ENCODE measurements at places on chromosomes 12 and 14.

- no peak for DNase-seq
Observed at GRCh38 chr12:96526110-96526509, 36.7 kb downstream of the CFAP54 start.

- no peak for DNase-seq
Observed at GRCh38 chr14:61343471-61343870, 22.1 kb downstream of the PRKCH start.

- DNase-seq: no peak
Observed at GRCh38 chr12:40122842-40123241, 17.0 kb upstream of the SLC2A13 start.

- DNase-seq: no peak
Observed at GRCh38 chr14:94384342-94384741, 4.1 kb downstream of the SERPINA1 start.

DNA sequence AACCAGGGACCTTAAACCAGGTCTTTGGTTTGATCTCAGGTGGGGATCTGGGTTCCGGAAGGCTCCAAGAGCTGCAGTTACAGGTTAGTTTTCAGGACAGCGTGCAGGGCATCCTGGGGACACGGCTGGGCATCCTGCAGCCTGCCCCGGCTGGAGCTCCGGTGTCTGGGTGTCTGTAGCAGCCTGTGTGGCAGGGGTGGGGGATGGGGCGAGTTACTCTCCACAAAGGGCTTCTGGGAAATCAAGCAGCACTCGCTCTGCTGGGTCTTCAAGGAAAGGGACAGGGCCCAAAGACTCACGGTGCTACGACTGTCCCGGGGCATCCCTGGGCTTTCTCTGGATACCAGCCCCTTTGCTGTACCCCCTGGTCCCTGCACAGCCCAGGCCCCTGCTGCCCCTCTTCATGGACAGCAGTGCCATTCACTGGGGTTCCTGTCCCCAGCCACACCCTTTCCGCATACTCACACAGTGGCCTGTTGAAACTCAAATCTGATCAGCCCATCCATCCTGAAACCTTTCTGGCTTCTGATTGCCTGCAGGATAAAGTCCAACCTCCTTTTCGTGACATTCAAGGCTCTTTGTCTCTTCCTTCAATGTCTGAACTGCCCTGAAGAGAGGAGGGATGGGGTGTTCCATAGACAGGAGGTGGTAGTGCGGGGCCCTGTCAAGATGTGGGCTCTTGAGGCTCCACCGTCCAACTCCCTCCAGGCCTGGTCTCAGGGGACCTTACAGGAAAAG is 22.2 kb upstream of the PPP1R13B start:
- no peak for DNase-seq

DNA sequence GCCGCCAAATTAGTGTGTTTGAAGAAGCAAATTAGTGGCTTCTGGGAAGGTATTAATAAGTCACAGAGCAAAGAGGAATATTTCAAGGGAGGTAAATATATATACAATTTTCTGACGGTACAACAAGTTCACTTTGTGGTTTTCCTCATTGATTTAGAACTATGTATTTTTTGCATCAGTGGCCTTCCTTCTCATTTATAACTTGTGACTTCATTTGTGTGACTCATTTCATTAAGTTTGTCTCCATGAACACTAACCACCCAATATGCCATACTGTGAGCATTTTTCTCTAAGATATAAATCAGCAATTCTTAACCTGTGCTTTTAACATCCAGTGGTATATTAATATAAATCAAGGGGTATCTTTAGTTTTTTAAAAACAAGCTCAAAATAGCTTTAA is 29.3 kb upstream of the ARHGAP5 start:
- no peak for DNase-seq

DNA sequence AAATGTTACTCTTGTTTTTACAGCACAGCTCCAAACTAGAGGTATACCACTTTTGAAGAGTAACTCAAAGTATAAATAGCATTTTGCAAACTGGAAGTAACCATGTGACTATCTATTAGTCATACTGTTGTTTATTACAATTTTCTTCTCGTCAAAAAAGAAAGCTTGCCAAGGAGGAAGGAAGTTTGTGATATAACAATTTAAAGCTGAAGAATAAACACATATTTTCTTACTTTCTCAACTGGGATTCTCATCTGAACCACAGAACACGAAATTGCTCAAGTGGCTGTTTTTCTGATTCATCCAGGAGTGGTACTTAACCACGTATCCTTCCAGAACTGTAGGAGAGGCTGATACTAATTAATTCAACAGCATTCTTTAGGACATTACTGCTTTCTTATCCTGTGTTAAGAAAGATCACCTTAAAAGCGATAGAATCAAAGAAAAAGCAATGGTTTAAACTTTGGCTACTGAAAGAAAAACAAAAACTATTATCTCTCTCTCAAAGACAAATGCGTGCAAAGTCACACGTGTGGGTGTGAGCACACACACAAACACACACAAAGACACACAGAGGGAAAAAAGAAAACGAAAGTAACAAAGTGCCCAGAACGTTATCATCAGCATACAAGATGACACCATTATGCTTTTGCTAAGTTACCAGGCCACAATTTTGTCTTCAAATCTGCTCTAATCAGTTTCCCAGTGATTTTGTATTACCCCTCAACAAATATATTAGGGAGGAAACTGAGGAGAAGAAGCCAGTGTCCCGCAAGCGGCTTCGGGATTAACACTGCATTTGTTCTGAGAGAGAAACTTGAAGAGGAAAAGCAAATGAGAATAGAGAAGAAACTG is at the start of gene CLEC2B:
TSS of gene CLEC2B (minus strand) at position 48 of the 855 bp plus-strand sequence.
- no peak for DNase-seq

DNA sequence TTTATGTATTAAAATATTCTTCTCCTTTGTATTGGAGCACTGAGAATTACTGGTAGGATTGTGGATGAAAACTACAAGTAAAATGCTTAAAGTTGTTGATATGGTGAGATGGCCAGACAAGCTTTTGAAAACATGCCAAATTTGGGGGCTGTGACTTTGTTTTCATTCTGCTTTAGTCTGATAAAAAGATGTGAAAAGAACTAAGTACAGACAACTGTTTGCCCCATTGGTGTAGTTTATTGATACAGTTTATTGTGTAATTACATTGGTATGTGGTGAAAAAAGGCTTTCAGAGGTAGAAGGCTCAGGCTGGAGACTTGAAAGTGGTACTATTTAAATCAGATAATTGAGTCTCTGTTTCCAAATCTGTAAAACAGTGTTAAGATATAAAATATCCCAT is 746.8 kb downstream of the DIO2 start:
- no peak for DNase-seq

GRCh38 chr12:128612150-128612850 is 211.5 kb downstream of the SLC15A4 start:
- DNase-seq: no peak

DNA sequence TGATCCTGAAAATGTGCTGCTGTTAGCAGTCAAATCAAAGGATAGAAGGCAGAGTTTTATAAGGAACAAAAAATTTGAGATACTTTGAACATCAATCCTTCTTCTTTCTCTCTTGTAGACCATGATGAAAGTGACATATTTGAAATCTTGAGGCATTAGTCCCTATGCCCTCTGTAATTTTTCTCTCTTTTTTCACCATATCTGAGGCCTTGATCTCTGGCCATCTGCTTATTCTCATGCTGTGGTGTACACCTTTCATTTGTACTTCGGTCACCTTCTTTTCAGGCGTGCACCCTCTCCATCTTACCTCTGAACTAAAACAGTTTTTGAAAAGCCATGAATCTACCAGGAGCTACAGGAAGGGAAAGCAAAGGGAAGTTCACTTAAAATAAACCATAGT is 420.9 kb downstream of the C12orf50 start:
- no peak for DNase-seq

- DNase-seq: peak; percentile 16
Observed at GRCh38 chr12:113097716-113098440, 37.7 kb downstream of the RASAL1 start.

DNA sequence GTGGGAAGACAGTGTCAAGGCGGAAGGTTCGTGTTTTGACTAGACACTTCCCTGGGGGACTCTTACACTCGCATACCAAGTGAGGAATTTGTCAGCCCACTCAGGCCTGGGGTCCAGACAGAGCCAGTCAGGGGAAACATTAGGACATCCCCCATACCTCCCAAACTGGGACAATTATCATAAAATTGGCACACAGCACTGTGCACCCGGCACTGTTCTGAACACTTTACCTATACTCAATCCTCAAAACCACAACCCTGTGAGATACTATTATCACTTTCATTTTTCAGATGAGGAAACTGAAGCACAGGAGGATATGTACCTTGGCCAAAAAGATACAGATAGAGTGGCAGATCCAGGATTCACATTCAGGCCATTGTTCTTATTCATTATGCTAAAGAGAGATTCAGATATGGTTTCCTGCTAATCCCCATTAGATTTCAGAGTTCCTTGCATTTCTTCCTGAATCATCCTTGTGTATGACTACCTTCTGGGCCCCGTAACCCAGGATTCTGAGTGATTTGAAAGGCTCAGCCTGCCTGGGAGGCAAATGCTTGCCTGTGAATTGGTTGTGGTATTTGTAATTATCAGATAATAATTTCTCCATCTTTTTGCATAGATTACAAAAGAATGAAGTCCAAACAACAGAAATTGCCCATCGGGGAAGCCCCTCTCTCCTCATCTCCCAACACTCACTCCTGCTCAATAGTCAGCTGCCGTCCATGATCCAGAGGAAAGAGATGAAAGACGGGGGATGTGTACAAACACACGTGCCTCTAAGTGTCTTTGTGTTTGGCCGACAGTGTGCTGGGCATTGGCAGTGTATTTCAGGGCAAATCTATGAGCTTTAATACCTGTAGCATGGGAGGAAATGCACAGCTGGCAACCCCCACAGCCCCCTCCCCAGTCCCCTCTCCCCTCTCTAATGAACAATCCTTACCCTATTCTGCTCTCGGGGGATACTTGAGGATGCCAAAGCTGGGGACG is 4.6 kb downstream of the TAC3 start:
- DNase-seq: no peak

GRCh38 chr14:91356181-91356763 is 61.3 kb downstream of the CCDC88C start:
- DNase-seq: no peak

DNA sequence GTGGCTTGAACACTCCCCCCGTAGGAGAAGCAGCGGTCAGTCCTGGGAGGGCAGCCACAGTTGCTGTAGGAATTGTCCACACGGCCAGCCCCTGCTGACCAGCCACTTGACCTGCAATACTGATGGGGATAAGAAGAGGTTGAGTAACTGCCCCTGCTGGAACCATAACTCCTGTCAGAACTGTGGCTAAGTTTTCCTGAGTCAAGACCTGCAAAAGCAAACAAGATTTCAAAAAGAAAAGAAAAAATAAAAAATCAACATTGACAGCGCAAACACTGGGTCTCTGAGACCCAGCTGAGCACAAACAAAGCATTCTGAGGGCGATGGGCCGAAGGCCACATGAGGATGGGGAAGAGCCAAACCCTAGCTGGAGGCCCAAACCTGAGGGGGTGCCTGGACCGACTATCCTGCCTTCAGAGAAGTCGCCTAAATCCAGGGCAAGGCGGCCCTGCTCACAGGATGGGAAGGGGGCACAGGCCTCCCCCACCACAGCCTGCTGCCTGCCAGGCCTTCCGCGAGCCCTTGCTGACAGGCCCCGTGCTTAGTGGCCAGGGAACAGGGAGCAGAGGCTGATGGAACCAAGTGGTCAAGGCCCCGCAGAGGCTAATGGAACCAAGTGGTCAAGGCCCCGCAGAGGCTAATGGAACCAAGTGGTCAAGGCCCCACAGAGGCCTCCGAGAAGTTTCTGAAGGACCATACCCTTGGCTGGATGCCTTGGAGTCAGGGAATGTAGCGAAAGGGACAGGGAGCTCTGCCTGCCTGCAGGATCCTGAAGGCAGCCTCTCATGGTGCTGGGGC is 19.1 kb downstream of the POU6F1 start:
- no peak for DNase-seq

DNA sequence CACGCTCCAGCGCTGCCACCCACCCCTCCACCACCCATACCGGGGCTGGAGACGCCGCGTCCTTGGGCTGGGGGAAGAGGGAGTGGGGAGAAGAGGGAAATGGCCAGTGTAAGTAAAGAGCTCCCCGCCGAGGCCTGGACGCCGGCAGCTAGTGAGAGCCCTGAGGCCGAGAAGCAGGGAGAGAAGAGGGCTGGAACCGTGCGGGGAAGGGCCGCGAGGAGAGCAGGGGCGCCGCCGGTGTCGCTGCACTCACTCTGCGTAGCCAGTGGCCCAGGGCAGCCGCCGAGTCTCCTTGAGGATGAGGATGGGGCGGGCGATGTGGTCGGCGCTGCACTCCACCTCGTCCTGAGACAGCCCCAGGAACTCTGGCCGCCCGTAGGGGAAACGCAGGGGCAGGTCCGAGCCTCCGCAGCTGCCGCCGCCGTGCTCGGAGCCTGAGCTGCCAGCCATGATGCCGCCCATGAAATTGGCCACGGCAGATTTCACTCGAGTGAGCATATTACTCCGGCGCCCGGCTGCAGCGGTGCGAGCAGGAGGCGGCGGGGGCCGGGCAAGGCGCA is 631 bp downstream of the PPM1H start:
- DNase-seq: no peak

GRCh38 chr12:124667506-124668326 is 100.3 kb upstream of the NCOR2 start:
- no peak for DNase-seq

DNA sequence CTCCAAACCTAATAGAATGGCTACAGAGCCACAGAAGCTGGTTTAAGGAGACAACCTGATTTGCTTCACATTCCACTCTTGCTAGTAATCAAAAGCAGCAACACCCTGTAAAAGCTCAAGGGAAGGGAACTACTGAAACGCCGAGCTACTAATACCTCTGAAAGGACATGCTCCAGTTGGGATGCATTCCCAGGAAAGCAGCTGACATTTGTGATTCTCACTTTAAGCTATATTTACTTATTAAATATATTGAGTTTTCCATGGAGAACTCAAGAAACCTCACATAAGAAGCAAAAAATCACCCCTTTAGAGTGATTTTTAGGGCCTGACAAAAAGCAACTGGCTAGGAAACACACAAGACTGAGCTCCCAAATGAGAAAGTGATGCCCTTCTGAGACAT is 1073.0 kb upstream of the FLRT2 start:
- DNase-seq: no peak

DNA sequence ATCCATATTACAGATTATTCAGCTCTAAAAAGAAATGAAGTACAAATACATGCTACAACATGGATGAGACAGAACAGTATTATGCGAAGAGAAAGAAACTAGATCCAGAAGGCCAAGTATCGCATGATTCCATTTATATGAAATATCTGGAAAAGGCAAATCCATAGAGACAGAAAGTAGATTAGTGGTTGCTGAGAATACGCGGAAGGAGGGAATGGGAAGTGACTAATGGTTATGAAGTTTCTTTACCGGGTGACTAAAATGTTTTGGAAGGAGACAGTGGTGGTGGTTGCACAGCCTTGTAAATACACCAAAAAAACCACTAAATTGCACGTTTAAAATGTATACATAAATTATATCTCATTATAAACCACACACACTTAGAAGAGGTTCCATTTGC is 12.5 kb downstream of the PRDM4 start:
- no peak for DNase-seq

GRCh38 chr12:34391771-34392581 is 369.7 kb downstream of the ALG10 start:
- DNase-seq: no peak

DNA sequence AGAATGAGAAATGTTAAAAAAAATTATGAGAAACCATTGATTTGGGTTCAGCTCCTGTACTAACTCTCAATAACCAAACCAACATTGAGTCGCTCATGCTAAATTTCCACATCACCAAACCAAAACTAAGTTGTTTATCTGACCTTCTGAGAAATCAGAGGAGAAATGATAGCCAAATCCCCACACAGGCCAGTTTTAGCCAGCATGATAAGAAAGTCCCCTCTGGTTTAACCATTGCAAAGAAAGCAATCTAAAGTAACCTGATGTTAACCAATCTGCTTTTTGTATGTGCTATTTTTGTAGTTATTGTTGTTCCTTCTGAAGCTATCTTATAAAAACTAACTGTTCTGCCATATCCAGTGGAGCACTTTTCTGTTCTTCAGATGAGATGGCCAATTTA is 599.7 kb downstream of the SLC16A7 start:
- no peak for DNase-seq
